ENCODE measurements at places on chromosomes 6 and 20. TPM values are rescaled to one million over a fixed set of nuclear protein-coding genes. Genes with fewer than 3 reads are reported as not detected.

The LGSN gene
- total RNA-seq = not detected

DNA sequence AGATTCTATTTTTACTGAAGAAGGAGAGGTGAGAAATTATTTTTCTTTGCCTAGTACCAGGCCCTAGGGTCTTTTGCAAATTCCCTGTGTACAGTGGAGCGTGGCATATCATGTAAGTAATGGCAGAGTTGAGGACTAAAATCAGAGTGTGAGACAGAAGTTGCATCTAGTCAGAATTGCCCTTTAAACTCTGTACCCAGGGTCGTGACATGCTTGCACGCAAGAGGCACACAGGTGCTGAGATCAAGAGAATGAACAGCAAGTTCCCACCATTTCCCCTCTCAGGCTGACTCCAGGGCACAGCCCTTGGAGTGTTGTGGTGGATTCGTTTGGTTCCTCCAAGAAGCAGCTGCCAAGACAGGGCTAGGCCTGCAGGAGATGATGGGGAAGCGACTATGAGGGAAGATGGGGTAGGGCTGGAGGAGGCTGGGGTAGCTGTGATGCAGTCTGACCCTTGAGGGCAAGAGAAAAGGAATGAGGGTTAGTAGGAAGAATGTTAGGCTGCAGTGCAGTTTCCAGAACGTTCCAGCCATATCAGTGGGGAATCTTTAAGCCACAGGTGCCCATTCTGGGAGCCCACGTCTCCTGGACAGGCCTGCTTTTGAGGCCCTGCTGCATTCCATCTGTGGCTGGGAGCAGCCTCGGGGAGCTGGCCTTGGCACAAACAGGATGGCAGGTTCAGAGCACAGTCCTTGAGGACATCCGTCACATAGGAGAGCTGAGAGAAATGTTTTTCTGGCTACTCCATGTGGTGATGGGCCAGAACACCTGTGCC, 6.9 kb downstream of the NELFCD start:
- DNase-seq = no peak

GRCh38 chr6:139344186-139344963, 30.1 kb downstream of the CITED2 start:
- DNase-seq = no peak

DNA sequence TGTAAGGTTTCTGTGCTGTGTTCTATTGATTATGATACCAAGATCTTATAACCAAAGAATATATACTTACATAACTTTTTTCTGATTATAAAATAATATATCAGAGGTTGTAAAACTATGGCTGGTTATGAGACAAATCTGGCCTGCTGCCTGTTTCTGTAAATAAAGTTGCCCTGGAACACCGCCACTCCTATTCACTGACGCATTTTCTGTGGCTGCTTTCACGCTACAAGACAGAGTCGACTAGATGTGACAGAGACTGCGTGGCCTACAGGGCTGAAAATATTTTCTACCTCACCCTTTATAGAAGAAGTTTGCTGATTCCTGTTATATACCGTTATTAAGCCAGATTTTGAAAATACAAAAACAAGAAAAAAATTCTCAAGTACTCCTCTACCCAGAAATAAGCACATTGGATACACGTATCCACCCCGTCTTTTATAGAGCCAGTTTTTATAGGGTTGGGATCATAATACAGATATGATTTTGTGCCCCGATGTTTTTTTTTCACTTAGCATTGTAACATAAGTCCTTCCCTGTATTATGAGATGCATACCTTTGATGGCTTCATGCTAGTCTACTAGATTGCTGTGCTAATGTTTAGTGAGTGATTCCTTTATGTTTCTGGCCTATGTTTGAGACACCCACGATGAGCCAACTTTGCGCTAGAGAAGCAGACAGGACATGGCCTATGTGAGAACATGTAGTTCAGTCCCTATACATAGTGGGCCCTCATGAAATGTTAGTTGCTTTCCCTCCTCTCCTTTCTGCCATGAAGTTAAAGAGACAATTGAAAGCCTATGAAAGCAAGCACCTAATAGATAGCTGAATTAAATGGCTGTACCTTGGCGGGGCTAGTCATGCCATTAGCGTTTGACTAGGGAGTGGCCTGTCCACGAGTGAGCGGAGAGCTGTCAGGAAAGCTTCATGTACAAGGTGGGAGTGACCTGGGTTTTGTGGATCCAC, 98.1 kb upstream of the KCNK16 start:
- no peak for DNase-seq

The MYT1 gene
- 0.15 TPM for total RNA-seq

DNA sequence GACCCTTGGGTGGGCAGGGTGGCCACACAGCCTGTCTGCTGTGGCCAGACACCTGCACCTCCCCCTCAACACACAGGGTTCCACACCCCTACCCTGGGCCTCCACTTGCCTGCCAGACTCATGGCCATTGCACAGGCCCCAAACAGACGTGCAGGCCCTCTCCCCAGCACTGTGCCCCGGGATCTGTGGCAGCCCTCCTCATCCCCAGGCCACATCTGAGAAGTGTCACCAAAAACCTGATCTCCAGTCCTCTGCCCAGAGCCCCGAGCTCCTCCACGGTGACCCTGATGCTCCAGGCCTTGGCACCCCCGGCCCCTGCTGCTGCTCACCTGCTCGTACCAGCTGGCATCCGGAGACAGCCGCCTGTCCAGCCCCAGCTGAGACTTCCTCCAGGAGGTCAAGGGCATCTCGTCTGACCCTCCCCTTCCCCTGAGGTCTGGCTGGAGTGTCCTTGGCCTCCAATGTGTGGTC, 160.1 kb downstream of the DLL1 start:
- no peak for DNase-seq

GRCh38 chr6:128032042-128032441, 131.2 kb upstream of the THEMIS start:
- DNase-seq = no peak

- DNase-seq = no peak
Measured at GRCh38 chr6:166325383-166326042, 16.8 kb downstream of the SFT2D1 start.

DNA sequence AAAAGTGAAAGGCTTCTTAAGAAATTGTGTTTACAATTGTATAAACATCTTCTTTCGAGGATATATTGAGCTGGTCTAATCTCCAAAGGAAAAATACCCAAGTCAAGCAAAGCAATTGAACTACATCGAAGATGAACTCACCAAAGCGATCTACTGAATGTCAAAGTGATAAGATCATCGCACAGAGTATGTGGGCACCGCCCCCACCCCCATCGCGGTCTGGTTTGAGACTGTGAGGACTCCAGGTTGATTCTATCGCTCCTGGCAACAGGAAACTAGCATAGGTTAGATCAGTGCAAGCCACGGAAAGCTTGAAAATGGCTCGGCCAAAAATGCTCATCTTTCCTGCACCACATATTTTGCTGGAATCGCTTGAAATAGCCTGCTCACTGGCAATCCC, 133.2 kb upstream of the RPS6KA2 start:
- no peak for DNase-seq

- no peak for DNase-seq
Measured at GRCh38 chr20:38809942-38810341, 4.4 kb downstream of the PPP1R16B start.

GRCh38 chr6:53723331-53723730, 57.8 kb upstream of the KLHL31 start:
- no peak for DNase-seq

- DNase-seq = no peak
Measured at GRCh38 chr20:32510601-32511357, 74.4 kb downstream of the NOL4L start.

DNA sequence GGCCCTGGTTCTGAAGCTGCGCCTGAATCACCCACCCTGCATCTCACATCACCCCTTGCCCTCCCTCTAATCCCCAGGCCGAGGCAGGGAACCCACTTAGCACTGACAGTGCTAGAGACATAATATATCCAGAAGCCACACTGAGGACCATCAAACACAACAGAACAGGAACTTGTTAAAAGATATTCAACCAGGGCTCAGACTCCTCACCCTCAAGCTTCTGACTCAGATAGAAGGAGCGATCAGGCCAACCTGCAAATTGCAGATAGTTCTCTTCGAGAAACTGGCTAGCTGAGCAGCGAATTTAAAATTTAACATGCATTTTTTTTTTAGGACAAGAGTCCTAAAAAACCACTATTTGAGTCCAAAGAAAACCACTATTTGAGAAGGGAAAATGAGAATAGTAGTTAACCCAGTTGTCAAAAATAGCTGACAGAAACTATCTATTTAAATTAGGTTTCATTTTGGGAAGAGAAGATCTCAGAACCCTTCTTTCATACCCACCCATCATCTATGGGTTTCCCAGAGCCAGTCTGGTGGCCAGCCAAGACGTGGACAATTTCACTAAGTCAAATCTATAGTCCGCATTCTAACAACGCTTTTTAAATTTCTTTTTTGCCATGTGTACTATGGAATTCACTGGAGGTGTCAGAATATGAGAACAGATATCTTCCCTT, 95.6 kb downstream of the OPRM1 start:
- no peak for DNase-seq

GRCh38 chr20:1588533-1589460, 31.0 kb downstream of the SIRPB1 start:
- no peak for DNase-seq

DNA sequence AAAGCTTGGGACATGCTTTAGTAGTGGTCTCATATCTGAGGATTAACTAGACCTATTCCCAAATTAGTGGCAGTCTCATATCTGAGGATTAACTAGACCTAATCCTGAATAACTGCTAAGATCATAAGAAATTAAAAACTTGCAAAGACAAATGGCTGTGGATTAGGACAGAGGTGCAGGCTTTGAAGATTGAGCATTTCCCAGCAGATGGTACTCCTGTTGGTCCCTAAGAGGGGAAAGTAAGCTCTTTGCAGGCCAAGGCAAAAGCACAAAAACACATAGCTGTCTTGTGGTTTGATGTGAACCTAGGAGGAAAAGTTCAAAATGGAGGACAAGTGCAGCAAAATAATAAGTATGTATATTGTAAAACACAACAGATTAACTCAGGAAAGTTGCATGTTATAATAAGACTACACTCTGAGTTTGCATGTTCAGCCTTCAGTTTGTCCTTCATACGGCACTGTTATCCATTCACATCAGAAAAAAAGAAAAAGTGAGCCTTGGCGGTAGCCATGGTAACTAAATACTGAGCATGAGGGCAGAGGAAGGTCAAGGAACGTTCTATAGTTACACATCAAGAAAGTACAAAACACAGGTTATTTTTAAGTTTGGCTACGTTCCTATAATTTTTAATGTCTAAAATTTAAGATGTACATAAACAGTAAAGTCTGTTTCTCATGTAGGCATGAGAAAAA, 62.8 kb downstream of the FILIP1 start:
- no peak for DNase-seq

DNA sequence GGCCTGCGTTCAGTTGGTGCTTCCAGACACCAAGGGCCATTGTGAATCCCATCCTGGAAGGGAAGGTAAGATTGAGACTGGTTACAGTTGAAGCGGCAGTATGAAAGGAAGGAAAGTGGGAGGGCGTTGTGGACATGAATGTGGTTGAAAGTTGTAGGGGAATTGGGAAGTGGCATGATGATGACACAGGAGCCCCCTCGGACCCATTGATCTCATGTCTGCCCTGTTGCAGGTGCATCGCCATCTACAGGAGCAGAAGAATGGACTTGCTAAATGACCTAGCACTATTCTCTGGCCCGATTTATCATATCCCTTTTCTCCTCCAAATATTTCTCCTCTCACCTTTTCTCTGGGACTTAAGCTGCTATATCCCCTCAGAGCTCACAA, 5.5 kb downstream of the HLA-DQA1 start:
- DNase-seq = no peak

DNA sequence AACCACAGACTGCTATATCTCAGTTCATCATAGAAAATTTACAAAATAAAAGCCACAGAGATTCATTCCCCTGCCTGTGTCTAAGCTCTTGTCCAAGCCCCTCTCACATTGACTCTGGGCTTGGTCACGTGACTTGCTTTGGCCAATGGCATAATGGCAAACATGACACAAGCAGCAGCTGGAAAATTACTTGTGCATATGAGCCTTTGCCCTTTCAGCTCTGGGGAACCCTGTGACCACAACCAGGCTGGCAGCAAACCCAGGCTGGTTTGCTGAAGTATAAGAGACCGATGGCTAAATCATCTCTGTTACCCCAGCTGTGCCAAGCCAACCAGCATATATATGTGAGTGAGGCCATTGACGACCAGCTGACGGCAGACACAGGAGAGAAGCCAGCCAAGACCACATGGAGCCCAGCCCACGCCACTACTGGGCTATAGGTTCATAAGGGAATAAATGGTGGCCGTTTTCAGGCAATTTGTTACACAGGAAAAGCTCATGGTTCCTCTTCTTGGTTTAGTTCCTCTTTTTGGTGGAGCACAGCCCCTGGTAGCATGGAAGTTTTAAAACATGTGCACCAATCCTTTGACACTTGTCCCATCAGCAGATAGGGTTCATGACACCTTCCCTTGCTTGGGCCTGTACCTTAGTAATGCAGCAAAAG, 31.8 kb upstream of the RSPO4 start:
- DNase-seq = no peak

The TAGAP gene
- 2.0 TPM for total RNA-seq

DNA sequence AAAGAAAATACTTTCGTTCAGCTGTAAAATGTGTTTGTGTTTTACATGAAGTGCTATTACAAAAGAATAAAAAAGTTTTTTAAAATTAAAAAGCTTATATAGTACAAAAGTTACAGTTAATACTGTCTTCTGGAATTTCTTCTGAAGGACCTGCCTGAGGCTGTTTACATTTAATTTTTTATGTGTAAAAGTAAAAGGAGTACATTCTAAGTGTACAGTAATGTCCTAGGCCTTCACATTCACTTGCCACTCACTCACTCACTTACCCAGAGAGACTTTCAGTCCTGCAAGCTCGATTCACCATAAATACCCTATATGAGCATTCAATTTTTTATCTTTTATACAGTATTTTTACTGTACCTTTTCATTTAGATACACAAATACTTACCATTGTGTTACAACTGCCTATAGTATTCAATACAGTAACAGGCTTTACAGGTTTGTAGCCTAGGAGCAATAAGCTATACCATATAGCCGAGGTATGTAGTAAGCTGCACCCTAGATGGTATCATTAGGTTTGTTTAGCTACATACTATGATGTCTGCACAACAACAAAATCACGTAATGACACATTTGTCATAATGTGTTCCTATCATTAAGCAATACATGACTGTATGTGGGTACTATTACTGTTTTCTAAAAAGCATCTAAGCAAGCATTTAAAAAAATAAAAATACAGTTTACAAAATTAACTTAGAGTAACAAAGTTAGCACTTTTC, 33.0 kb downstream of the RNF146 start:
- DNase-seq = no peak

GRCh38 chr20:25496165-25496967, 88.9 kb downstream of the GINS1 start:
- DNase-seq = no peak

GRCh38 chr20:1130847-1131246, 12.4 kb downstream of the PSMF1 start:
- DNase-seq = no peak

GRCh38 chr6:4668271-4669179, 107.7 kb upstream of the CDYL start:
- DNase-seq = peak; percentile 30
